ENCODE measurements at places on chromosomes 2 and 18.
A peak's percentile ranks its signal among the peaks of the same experiment; 100 is the strongest.

GRCh38 chr18:38520786-38521185 lies 955.2 kb upstream of the CELF4 start:
- DNase-seq: peak; percentile 62

GRCh38 chr18:80244956-80245730 lies 2.2 kb downstream of the PARD6G start:
- DNase-seq: no peak

GRCh38 chr2:184677171-184677570 lies 78.8 kb downstream of the ZNF804A start:
- no peak for DNase-seq

GRCh38 chr18:55351980-55352714 lies 235.8 kb downstream of the TCF4 start:
- no peak for DNase-seq

DNA sequence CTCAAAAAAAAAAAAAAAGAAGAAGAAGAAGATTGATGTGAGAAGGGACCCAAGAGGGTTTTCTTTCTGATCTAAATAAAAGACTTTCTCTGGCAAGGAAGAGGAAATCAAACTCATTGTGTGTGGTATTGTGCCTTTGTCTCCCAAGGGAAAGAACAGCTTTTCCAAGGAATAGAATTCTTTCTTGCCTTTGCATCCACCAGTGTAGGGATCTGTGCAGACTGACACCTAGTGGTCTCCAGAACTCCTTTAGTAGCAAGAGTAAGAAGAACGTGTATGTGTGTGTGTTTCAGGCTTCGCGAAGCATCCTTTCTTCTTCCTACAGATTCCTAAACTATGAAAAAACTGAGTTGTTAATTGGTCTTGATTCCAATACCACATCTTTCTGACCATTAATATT lies 33.5 kb upstream of the CRIM1 start:
- no peak for DNase-seq

DNA sequence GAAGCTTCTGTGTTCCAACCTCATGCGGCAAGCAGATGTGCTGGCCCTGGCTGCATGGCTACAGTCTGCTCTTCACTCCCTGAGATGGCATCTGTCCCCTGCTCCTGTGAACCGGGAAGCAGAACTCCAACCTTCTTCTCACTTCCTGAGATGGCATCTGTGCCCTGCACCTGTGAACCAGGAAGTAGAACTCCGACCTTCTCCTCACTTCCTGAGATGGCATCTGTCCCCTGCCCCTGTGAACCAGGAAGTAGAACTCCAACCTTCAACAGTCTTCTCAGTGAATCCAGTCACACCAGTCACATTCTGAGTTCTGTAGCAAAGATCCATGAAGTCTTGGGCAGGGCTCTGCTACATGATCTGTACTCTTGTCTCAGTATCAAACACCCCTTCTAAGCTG lies 887.2 kb upstream of the KLHL29 start:
- DNase-seq: no peak

GRCh38 chr2:54239427-54239826 lies 16.6 kb downstream of the TSPYL6 start:
- no peak for DNase-seq

Data from renal cortex interstitium (tissue), 15 donors.